GM13977 (cell line): ENCODE measurements at places on chromosomes 4 and X.

- no peak for DNase-seq
Observed at GRCh38 chr4:109977854-109978501, 65.3 kb downstream of the EGF start.

GRCh38 chrX:154458954-154459778, 1.1 kb downstream of the PLXNA3 start:
- no peak for DNase-seq

GRCh38 chr4:79174490-79175252, 151.2 kb downstream of the NAA11 start:
- DNase-seq = no peak

- no peak for DNase-seq
Observed at GRCh38 chrX:19343085-19343534, 617 bp upstream of the PDHA1 start.

GRCh38 chr4:5970381-5971077, 47.7 kb downstream of the C4orf50 start:
- no peak for DNase-seq

- DNase-seq = no peak
Observed at GRCh38 chrX:10296576-10296975, 139.8 kb downstream of the CLCN4 start.

- no peak for DNase-seq
Observed at GRCh38 chr4:126582737-126583136, 1050.0 kb upstream of the INTU start.

- DNase-seq = peak; percentile 7
Observed at GRCh38 chr4:78845472-78845871, 69.3 kb downstream of the BMP2K start.

DNA sequence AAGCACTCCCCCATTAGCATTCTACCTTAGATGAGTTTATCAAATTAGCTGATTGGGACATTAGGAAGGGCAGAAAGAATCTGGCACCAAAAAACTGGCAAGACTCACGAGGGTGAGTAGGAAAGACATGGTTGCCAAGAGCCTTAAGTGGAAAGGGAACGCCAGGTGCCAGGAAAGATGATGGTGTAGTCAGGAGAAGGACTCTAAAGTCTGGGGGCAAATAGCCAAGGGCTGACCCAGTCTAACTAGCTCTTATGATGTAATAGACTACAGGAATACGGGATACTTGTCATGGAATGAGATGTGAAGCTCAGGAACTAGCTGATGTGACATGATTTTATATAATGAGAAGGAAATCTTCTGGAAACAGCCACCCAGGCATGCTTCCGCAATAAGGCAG, 94.8 kb downstream of the MBNL3 start:
- DNase-seq = no peak

GRCh38 chrX:123731987-123732669, 724 bp downstream of the THOC2 start:
- peak; percentile 17 for DNase-seq

DNA sequence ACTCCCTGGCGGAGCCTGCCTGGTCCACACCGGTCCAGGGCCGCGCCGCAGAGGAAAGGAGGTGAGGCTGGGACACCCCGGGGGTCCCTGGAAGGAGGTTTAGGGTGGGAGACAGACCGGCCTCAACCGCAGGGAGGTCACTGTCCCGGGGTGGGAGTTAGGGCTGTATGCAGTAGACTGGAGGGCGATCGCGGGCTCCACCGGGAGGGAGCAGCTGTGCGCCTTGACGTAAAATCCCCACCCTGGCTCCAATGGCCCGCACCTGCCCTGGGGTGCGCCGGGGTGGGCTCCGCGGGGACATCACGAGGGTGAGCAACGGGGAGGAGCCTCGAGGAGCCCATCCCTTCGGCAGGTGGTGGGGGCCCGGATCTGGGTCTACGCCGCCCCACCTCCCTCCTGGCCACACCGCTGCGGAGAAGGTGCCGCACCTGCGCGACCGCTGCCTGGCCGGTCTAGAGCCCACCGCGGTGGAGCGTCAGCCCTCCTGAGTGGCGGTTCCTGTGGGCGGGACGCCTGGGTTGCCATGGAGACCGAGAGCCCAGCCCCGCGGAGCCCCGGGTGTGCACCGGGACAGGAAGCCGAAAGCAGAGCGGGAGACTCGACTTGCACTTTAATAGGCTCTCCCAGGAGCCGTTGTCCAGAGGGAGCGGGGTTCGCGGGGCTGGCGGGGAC, 105.1 kb downstream of the ADRA2C start:
- no peak for DNase-seq

GRCh38 chr4:153649572-153649991, 34.5 kb upstream of the TLR2 start:
- no peak for DNase-seq

GRCh38 chrX:136147976-136148375, 643 bp downstream of the FHL1 start:
- no peak for DNase-seq

DNA sequence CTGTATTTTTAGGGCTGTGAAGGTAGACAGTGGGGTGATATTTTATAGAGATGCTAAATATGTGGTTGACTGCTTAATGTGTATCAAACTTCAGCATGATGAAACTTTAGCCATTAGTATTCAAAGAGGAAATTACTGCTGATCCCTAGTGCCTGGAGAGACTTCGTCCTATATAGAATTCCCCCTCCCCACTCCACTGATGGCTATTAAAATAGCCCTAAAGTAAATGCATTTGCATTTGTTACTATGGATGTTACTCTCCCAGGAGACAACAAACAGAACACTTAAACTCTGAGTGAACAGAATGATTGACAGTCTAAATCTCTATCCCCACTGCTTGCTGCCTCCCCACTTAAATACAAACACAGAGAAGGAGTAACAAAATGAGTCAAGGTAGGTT, 39.1 kb downstream of the ADGRL3 start:
- DNase-seq = no peak

- no peak for DNase-seq
Observed at GRCh38 chr4:73220815-73221214, 37.8 kb downstream of the ANKRD17 start.

- DNase-seq = no peak
Observed at GRCh38 chr4:152996111-152996571, 60.0 kb downstream of the FHDC1 start.

GRCh38 chr4:78742300-78742699, 33.9 kb upstream of the BMP2K start:
- no peak for DNase-seq

GRCh38 chrX:27797575-27797974, 10.2 kb upstream of the MAGEB10 start:
- DNase-seq = no peak
